ENCODE measurements at places on chromosomes 11 and 22.

DNA sequence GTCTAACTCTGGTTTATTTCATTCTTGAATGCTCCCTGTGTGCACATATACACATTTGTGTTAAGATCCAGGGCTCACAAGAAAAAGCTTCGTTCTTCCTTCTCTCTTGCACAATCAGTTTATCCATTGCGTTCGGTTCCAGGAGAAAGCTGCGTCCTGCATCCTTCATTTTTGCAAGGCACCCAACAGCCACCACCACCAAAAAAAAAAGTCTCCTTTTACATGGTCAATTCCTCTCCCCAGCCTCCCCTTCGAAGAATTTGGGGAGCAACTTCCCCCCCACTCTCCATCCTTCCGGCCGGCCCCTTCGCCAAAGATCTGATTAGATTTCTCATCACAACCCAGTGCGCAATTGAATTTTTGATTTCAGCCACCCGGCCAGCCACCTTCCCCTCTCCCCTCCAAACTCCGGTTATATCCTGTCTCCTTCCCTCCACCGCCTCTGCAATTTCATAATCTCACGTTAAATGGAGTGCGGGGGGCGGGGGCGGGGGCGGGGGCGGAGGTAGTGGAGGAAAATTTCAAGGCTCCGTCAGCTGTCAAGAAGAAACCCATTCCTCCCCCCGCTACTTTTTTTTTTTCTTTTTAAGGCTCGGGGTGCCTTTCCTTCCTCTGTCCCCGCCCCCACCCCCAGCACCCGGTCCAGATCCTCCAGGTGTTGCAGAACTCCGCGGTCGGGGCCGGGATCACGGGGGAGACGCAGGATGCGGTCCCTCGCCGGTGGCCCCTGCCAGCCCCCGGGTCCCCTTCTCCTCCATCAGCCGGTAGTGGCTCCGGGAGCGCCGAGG lies 1166.5 kb downstream of the LRRC4C start:
- no peak for DNase-seq

DNA sequence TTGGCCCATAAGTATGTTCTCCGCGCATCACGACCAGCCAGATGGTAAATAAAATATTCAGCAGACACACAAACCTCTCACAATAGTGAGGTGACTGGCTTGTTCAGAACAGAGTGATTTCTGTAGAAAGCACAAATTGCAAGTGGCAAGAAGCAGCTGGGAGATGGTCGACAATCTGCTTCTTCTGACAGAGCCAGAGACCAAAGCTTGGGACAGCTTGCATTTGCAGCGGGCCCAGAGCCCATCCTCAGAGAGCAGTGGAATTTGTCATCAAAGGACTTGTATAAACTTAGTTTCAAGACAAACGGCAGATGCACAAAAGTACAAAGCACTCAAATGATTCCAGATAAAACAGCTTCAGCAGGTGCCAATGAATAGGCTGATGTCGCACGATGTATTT lies 7.6 kb upstream of the GALNT18 start:
- DNase-seq: no peak

- no peak for DNase-seq
These were observed 39.0 kb upstream of the AMOTL1 start for GRCh38 chr11:94728966-94729751.

DNA sequence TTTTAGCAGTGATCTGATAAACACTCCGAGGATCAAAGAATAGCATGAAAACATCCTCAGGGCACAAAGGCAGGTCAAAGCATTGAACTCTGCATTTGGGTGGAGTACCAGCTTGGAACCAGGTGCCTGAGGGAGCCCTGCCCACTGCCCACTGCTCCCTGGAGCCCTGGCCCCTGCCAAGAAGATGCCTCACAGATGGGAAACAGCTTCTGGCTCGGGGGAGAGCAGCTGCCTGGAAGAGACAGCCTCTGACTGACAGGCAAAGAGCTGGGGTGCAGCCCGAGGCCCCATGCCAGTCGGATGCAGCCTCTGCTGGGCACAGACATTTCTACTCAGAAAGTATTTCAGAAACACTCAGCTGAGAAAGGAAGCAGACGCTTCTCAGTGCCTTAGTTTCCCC lies 13.2 kb downstream of the LMO1 start:
- no peak for DNase-seq

GRCh38 chr11:66289548-66290329 lies 796 bp upstream of the YIF1A start:
- DNase-seq: peak; percentile 65

DNA sequence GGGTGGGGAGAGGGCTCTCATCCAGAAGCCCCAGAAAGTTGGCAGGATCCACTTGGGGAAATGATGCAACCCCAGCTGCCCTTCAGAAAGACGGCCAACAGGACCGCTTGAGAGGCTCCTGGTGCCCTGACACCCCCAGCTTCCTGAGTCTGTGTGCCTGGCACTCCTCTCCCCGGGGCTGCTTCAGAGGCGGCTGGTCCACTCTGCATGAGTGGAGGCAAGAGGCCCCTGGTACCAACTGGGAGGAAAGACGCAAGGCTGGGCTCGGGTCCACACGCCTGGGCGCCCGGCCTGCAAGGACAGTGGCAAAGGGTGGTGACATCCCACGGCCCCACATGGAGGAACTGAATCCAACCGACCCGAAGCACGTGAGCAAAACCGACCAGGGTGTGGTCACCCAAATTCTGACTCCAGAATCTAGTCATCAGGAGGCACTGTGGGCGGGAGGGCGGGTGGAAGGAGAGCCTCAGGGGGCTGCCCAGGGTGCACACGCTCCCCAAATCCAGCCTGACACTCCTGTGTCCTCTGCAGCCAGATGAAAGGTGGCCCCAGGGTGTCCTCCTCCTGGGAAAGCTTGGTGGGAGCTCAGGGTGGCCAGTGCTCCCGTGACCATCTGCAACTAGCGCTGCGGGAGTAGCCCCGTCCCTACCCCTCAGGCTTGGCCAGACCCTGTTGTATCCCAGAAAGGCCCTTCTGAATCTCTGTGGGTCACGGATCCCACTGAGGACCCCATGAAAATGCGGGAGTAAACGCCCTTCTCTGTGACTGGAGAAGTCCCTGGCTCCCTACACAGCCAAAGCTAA lies 3.7 kb downstream of the RNH1 start:
- peak; percentile 81 for DNase-seq

DNA sequence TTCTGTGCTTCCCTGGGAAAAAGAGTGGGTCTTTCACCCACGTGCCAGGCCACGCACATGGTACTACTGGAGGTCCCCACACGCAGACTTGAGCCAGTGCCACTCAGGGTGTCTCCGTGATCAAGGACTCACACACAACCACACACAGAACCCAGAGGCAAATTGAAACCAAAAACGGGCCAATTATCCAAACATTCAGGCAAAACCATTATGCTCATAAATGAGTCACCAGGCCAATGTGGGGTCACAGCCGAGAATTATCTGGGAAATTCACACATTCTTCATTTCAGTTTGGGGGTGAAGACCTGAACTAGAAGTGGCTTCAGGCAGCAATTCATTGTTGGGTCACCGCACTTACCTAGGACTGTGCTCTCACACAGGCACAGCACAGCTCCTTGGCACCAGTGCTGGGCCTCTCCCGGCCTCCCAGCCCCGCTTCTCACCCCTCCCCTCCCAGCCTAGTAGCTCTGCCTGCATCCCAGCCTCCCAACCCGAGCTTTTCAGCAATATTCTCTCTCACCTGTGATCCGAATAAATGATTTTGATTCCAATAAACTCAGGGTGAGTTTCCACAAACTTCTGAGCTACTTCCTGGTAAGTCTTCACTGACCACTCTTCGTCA lies 28.0 kb downstream of the ADA2 start:
- no peak for DNase-seq

GRCh38 chr11:64044730-64045393 lies 9.1 kb downstream of the FLRT1 start:
- peak; percentile 36 for DNase-seq

GRCh38 chr11:133508468-133508867 lies 23.8 kb downstream of the OPCML start:
- no peak for DNase-seq

GRCh38 chr11:64670975-64671374 lies 52.0 kb downstream of the NRXN2 start:
- DNase-seq: no peak

DNA sequence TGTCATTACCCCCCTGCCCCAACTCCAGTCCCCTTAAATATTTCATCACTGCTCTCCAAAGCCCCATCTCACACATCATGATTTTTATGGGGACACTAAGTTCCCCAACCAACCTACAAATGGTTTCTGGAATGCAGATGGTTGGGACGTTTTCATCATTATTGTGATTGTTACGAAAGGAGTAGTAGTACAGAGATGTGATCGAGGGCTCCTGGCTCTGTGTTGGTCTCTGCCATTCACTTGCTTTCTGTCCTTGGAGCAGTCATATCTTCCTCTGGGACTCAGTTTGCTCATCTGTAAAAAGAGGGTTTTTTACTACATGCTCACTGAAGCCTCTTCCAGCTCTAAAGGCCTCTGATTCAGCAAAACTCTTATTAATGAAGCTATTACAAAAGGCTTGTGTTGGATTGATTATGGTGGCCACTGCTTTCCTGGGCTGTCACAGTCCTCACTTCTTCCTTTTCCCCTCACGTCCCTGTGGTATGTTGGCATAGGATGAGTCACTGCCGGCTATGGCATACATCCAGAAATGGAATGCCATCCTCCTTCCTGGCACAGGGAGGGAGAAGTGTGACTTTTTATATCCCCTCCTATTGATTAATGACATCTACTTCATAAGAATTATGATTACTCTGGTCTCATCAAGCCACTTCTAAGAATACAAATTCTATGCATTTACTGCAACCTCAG lies 593.7 kb downstream of the METTL15 start:
- no peak for DNase-seq

- no peak for DNase-seq
These were observed 406.5 kb upstream of the NARS2 start for GRCh38 chr11:78981153-78981552.

GRCh38 chr22:32777987-32778386 lies 23.5 kb upstream of the TIMP3 start:
- DNase-seq: no peak

GRCh38 chr11:130464291-130464812 lies 15.9 kb downstream of the ADAMTS15 start:
- no peak for DNase-seq

DNA sequence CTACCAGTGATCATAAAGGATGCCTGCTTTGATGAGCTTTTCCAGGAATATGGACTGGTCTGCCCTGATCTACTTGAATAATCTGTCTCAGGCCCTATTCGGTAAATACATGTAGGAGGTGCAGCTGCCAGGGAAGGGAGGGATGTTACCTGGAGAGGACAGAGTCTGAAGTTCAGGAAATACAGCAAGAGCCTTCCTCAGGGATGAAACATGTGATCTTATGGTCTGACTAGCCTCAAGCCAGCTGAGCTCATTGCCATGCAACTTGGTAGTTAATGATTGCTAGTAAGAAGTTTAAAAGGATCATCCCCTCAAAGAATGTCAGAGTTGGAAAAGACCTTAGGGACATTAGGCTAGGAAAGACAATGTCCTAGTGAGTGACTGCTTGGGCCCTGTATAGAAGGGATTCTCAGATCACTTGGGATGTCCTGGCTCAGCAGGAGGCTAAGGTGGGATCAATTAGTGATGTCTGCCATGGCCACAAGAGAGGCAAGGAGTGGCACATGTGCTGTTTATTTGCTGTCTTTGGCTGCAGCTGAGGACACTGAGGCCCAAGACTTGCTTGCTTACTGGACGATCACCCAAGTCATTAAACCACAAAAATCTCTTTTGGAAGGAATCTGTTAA lies 18.5 kb downstream of the PTPRJ start:
- DNase-seq: no peak

DNA sequence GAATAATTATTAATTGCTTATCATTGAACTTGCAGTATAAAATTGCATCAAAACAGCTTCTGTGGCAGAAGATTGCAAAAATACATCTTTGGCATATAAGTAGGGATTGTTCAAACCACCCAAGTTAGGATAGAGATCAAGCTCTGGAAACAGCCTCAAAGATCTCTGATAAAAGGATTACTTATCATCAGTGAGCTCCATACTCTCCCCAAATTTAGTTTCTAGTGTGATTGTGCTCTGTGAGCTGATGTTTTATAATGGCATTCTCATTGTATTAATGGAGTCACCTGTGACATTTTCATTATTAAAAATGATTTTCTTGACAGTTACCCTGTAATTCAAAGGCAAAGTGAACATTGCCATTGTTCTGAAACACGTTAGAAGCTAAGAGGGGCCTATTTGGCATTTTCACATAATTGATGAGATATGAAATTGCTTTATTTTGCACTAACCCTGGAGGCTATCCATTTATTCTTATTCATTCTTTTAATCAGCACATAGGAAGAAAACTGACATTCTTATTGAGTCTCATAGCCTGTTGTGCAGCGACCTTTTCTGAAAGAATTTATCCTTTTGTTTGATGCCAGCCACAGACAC lies 626.3 kb upstream of the ANO5 start:
- DNase-seq: no peak

GRCh38 chr22:34798605-34799004 lies 267.4 kb upstream of the ISX start:
- DNase-seq: no peak

DNA sequence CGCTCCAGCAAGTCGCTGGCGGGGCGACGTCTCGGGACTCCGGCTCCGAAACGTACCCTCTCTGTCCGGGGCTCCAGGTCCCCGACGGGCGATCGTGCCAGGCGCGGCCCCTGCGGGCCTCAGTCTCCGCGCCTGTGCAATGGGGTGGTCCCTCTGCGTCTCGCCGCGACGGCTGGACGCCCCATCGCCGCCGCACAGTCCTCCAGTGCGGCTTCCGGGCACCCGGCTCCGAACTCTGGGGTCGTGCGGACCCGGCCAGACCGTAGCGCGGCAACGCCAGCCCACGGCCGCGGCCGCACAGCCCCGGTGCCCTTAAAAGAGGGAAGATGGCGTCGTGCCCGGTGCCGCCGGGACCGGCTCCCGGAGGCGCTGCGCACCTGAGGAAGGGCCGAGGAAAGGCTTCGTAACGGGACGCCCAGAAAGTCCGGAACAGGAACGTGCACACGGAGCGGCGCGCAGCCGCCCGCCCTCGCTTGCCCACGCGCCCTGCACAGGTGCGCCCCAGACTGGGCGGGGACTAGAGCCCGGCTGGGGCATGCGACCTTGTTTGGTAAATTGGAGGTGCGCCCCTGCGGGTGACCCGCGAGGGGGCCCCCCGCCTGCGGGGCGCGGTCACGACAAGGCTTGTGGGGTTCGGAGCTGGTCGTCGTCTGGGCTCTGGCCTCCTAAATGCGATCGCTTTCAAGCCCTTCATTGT lies 525 bp downstream of the BIK start:
- no peak for DNase-seq

DNA sequence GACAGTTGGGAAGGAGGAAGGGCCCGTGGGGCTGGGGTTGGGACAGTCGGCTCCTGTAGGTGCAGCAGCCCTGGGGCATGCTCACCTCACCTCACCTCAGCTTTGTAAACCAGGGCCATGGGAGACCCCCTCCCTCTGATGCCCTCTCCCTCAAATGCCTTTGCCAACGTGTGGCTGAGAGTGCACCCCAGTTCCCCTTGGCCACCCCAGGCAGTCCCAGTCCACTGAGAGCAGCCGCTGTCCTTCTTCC lies 4.2 kb upstream of the NEAT1 start:
- DNase-seq: no peak

DNA sequence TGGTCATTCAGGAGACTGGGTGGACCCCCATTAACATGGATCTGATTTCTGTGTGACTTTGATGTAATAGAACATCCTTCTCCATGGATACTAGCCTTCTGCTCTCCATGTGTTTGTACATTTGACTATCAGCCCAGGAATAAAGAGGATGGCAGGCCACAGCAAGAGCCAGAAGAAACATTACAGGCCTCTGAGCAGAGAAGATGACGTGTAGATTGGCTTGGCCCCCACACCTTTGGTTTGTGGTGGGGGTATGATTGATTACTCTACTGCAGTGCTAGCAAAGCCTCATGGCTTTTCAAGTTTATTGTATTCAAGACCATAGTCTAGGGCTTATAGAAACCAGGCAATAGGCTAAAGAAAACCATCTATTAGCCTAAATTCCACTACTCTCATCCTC lies 77.0 kb downstream of the GRAMD1B start:
- no peak for DNase-seq

- no peak for DNase-seq
These were observed 13.0 kb downstream of the GUCD1 start for GRCh38 chr22:24541681-24542515.

All from hypothalamus (tissue), 51 donors.